Foreskin keratinocyte (primary cell): ENCODE measurements at places on chromosomes 5 and 9. TPM values are rescaled to one million over a fixed set of nuclear protein-coding genes. Genes with fewer than 3 reads are reported as not detected.

GRCh38 chr5:10153808-10154537 lies 95.7 kb downstream of the ATPSCKMT start:
- no peak for DNase-seq

- no peak for DNase-seq
These were observed 243.4 kb downstream of the SYK start for GRCh38 chr9:91045041-91045440.

- DNase-seq = no peak
These were observed 213.6 kb downstream of the EBF1 start for GRCh38 chr5:158886086-158886485.

GRCh38 chr5:122493091-122494021 lies 181.3 kb downstream of the SNCAIP start:
- no peak for DNase-seq

DNA sequence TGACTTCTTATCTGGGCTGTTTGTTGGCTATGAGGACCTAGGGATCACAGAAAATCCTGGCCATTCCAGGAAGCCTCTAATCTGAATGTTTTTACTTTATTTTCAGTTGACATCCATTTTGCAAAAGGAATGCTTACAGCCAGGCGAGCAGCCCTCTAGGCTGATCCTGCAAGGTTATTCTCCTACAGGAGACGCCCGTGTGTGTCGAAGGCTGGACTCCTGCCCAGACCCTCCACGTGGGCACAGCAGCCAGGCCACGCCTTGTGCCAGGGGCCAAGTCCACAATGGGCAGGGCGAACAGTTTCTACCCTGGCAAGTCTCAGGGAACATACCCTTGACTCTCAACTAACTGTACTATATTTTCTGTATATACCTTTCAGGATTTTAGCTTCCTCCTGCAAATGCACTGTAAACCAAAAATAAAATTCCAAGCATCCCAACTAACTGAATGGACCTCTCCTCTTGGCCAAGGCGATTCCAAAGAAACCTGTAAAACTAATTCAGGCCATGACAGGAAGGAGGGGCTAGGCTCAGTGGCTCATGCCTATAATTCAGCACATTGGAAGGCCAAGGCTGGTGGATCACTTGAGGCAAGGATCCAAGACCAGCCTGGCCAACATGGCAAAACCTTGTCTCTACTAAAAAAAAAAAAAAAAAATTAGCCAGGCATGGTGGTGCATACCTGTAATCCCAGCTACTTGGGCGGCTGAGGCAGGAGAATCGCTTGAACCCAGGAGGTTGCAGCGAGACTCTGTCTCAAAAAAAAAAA lies 5.7 kb downstream of the CMBL start:
- DNase-seq = no peak

PCDHB13 gene
- 0.07 TPM in 1 of 2 replicates, not detected in the other for total RNA-seq

GRCh38 chr5:50593681-50594080 lies 72.8 kb upstream of the PARP8 start:
- DNase-seq = no peak
